ENCODE measurements at places on chromosomes 1 and 21.

DNA sequence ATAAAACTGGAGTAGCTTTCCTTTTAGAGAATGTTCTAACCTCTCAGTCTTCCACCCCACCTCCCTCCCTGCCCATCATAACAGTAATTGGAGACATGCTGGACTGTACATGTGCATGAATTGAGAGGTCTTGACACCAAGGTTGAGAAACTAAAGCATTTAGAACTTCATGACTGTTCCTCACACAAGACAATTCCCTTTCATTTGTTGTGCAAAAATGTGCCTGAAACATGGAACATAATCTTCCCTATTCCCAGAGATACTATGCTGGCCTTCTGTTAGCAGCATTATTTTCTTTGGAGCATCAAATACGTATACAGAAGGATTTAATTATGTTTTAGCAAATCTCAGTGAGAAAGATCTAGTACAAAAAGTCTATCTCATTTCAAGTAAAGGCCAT is 97.5 kb upstream of the KCNE2 start:
- DNase-seq = no peak

DNA sequence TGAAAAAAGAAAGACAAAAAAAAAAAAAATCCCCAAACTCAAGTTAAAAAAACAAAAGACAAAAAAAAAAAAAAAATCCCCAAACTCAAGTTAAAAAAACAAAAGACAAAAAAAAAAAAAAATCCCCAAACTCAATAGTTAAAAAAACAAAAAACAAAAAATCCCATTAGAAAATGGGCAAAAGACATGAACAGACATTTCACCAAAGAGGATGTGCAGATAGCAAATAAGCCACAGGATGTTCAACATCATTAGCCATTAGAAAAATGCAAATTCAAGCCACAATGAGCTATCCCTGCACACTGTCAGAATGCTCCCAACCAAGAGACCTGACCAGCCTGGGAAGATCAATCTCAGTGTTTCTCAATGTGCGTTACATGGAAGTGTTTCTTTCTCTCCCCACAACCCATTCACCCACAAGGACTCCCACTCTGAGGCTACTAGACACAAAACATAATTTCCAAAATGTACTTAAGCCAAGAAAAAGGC is 33.9 kb downstream of the MRAP start:
- no peak for DNase-seq

DNA sequence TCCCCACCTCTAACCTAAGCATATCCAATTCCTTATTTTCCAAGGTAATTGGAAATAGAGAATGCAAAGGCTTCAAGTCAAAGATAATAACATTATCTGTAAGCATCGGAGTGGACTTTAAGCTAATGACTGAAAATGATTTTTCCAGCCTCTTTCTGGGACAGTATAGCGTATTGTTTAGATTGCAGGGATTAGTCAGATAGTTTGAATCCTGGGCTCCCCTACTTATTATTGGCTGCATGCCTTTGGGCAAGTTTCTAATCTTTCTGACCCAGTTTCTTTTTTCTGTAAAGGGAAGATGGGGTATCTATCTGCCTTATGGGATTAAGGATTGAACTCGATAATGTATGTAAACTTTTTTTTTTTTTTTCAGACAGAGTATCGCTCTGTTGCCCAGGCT is 1.5 kb upstream of the CDC20 start:
- DNase-seq = no peak

GRCh38 chr1:24216276-24217074 is 29.4 kb upstream of the IFNLR1 start:
- peak; percentile 98 for DNase-seq

DNA sequence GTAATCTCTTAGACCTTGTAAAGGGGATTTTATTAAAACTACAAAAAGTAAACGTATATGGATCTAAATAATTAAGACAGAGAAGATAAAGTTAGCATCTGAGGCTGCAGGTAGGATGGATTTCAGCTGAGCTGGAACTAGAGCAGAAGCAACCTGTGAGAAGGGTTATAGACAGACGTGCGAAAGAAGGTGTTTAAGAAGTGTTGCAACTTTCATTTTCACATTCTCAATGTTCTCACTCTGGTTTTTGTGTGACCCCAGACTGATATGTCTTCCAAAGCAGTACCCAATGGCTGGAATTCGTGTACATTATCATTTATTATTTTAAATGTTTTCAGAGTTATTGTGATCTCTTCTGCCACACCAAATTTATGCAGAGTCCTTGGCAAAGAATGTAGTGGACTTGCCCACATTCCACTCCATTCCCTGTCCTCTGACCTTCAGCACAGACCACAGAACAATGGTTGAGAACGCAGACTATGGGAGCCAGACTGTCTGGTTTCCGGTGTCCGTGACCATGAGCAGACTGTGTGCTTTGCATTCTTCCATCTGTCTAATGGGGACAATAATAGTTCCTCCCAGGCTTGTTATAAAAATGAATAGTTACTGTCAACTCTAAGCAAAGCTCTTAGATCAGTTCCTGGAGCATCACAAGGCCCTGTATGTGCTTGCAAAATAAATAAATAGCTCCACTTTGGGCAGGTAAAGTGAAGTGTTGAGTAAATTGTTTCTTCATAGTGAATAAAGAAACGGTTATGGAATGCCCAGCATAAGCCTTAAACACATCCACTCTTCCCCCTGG is 140.6 kb upstream of the SAMSN1 start:
- DNase-seq = no peak
